Activated T-helper 1 cell treated with anti-CD3 and anti-CD28 coated beads, Interleukin-12 subunit alpha, Interleukin-12 subunit beta, Interleukin-2, Interleukin-4 antibody, amounts not matched to agents 30 ng/mL and 10 ng/mL and 1 ng/mL, durations not matched to agents 14 hours and 24 hours and 36 hours (primary cell): ENCODE measurements at places on chromosomes 6 and 20. TPM values are rescaled to one million over a fixed set of nuclear protein-coding genes. Genes with fewer than 3 reads are reported as not detected.
A peak's percentile ranks its signal among the peaks of the same experiment; 100 is the strongest.

SLC22A23 gene
- 0.05 and 0.39 TPM in 2 replicates for total RNA-seq

DNA sequence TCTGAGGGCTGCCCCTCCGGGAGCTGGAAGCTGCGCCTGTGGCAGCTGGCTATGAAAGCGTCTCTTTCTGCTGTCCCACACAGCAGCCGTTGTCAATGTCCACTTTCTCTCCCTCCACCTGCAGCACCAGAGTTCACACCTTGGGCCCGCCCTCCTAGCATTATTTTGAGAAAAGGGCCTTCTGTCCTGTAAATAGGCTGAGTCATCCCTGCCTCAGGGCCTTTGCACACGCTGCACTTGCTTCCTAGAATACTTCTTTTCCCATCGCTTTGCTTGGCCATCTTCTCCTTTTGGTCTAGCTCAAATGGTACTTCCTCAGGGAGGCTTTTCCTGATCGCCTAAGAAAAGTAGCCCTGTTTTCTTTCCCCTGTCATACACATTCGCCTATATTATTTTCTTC is 69.3 kb upstream of the ZNFX1 start:
- no peak for DNase-seq

DNA sequence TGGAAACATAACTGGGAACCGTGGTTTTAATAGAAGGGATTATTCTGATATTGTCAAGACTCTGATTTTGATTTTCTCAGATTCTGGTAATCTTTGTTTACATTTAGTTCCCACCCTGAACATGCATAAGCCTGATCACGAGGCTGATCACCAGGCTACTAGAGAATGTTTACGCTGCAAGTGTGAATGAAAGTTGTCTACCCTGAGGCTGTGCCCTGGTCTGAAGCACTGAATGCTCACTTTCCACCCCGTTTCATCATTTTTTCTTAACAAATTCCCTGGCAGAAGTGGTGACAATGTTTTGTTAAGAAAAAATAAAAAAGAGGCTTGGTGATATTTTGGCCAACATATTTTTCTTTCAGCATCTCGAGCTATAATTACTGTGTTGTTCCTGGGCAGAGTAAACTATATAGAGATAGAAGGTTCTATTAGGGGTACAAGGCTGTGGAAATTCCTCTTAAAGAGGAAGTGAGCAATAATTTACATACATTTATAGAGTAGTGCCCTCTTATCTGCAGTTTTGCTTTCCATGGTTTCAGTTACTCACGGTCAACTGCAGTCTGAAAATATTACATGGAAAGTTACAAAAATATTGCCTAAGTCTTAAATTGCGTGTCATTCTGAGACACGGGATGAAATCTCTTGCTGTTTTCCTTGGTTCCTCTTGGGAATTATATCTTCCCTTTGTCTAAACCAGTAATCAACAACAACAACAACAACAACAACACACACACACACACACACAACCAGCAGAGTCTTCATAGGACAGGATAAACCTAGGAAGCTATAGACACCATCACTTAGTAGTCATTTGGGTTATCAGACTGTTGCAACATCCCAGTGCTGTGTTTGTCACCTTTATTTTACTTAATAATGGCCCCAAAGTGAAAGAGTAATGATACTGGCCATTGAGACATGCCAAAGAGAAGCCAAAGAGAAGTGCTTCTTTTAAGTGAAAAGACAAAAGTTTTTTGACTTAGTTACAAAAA is 566.6 kb upstream of the CITED2 start:
- DNase-seq = no peak

EPPIN gene
- not detected in 2 replicates for total RNA-seq

CPNE5 gene
- total RNA-seq = 0.54 and 0.61 TPM in 2 replicates

GRCh38 chr6:139744891-139745290 is 370.4 kb upstream of the CITED2 start:
- no peak for DNase-seq

DNA sequence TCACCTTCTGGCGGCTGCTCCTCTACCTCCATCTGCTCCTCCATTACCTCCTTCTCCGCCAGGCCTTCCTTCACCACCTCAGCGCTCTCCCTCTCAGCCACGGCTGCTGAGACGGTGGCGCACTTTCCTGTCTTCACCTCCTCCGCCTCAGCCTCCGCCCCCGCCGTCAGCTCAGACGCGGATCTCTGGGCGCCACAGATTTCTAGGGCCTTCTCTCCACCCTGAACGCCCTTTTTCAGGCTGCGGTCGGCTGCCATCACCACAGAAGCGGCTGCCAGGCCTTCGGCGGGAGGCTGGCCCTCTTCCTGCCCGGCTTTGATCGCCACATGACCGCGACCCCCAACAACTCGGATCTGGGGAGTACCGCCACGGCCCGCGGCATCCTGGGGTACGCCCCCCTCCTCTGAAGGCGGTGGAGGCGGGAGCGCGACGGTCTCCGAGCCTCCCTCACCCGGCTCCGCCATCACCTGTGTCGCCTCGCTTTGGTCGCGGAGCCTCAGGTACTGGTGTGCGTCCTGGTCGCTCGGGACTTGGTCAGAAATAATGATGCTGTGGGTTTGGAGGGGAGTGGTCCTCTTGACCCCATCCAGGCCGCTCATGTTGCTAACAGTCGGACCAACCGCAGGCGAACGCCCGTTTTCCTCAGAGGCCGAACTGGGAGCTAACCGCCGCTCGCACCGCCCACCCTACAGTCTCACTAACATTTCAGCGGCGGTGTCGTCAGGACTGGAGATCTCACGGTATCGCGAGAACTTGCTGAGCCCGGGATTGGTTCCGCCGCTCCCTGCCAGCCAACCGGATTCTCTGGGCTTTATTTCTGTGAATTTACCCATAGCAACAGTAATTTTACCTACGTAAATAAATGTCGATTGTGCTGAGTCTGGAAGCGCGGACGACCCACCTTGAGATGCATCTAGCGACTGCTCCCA is at the start of gene TSPYL1:
TSPYL1 (minus strand) TSS at position 699 of the 929 bp plus-strand sequence; CDS start at position 599, 100 bp downstream.
- peak; percentile 91 for DNase-seq

RAET1E gene
- total RNA-seq = not detected in 2 replicates

GRCh38 chr6:70763754-70764510 is 96.2 kb downstream of the SMAP1 start:
- DNase-seq = no peak

DNA sequence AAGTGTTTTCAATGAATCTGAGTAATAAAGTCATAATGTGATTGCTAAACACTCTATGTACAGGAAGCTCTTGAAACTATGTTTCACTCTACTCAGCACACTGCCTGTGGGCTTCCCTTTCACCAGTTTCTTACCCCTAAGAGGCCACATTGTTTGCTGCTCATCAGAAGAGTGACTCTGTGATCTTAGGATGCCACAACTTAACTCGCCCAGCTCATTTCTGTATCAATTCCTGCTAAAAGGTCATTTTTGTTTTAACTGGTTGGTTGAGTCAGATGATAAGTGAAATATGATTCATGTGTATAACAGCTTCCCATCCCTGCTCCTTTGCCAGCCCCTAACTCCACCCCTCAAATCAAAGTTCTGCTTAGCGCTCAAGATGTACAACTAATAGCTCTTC is 9.8 kb upstream of the NDUFAF4 start:
- DNase-seq = no peak

CFB gene
- 0.21 TPM in 1 of 2 replicates, not detected in the other for total RNA-seq

MEI4 gene
- not detected in 2 replicates for total RNA-seq

DNA sequence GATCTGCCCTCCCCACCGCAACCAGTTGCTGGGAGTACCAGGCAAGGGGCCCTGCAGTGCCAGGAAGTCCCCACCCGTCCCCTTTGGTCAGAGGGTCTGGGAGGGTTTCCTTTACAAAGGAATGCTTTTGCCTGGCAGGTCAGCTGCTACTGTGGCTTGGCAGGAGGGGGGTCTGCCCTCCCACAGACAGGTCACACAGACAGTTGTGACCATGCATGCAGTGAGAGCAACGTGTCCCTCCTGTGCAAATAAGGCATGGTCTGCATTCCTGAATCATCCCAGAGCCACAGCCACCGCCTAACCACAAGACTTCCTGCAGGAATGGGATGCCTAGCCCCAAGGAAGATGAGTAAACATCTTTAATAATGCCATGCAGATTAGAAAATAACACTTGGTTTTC is 439 bp upstream of the F13A1 start:
- DNase-seq = no peak

DNA sequence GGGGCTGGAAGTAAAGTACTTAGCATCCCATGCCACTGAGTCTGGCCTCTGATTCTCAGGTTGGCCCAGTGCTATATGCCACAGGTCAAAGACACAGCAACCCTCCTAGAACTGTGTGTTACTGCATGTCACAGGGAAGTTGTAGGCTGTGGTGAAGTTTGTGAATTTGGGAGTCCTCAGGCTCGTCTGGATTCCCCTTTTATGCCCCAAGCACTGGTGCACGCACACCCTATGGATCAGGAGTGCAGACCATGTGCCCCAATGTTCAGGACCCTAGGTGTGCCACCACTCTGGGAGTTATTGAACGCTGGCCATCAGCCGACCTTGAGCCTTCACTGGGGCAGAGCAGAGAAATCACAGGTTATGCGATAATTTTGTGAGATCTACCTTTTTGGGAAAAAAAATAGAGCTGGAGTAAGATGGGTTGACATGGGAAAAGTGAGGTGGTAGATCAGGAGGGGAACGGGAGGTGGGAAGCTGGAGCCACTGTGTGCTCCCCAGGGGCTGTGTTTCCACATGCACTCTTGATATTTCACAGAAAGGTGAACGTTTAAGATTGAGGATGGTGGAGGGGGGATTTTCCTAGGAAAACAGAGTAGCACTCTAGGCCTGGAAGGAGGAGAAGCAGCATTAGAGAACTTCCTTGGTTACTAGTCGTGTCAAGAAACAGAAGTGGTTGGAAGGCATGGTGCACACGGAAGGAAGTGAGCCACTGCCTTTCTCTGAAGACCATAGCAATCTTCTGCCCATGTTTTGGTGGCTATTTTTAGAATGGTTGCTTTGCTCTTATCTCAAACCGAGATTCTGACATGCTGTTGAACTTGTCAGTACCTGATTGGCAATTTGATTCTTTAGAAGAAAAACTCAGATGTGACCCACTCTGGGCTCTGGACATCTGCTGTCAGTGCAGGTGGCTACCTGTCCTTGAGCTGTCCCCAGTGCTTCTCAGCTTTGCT is 44.1 kb downstream of the DUSP22 start:
- DNase-seq = no peak

GRCh38 chr6:57173886-57174510 is 1.9 kb downstream of the BAG2 start:
- no peak for DNase-seq

BTN2A1 gene
- total RNA-seq = 19.9 TPM in 2 replicates

GRCh38 chr20:17281478-17281877 is 54.6 kb downstream of the PCSK2 start:
- no peak for DNase-seq

RBCK1 gene
- 130 and 132 TPM in 2 replicates for total RNA-seq

DNA sequence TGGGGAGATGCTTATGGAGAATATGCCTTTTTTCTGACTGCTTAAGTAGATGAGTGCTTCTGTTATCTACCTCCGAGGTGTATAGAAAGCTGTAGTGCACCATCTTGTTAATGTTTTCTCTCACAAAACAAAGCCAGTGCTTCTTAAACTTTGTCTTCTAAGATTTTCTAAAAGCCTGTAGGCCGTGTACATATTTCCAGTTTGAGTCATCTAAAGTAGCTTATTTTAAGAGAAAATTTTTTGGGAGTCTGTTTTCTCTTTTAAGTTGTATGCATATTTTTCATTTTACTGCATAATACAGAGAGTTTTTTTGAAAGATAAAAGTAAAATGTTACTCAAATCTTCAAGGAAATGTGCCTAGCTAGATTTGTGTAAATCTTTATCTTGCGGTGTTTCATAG is 151.7 kb downstream of the GRIK2 start:
- DNase-seq = no peak

GRCh38 chr20:49835031-49835430 is 22.4 kb downstream of the SLC9A8 start:
- DNase-seq = no peak

NKX2-2 gene
- total RNA-seq = not detected in 2 replicates

GRCh38 chr20:63567386-63568169 is 6.5 kb downstream of the HELZ2 start:
- peak; percentile 59 for DNase-seq

GRCh38 chr6:166567813-166568212 is 18.7 kb downstream of the RAMACL start:
- DNase-seq = no peak

PACRG gene
- total RNA-seq = 0.36 TPM in 1 of 2 replicates, not detected in the other

- DNase-seq = no peak
Observed at GRCh38 chr6:56246881-56247653, at the start of gene COL21A1. TSS of gene COL21A1 (minus strand) at chr6:56247580. CDS start at chr6:56182618, 64,962 bp downstream.

- no peak for DNase-seq
Observed at GRCh38 chr6:135269481-135269891, 88.4 kb downstream of the MYB start.

- no peak for DNase-seq
Observed at GRCh38 chr6:31836047-31836473, 8.5 kb downstream of the HSPA1B start.

ACSS1 gene
- 11.7 and 12.7 TPM in 2 replicates for total RNA-seq

- no peak for DNase-seq
Observed at GRCh38 chr6:80196906-80197305, 90.4 kb downstream of the BCKDHB start.

DNA sequence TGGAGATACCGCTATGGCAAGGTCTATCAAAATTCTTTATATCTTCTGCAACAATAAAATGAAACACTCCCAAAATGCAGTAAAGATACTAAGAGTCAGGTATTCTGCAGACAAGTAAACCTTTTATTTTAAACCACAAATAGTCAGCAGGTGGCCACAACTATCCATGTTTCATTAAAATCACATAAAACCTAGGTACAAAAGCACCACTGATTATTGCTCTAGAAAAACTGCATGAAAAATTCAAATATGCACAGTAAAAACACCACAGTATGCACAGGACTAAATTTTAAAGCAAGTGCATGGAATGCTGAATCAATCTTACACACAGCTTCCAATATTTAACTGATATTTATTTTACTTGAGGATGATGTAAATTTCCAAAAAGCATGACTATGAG is 33.3 kb downstream of the HMGN3 start:
- DNase-seq = no peak

DNA sequence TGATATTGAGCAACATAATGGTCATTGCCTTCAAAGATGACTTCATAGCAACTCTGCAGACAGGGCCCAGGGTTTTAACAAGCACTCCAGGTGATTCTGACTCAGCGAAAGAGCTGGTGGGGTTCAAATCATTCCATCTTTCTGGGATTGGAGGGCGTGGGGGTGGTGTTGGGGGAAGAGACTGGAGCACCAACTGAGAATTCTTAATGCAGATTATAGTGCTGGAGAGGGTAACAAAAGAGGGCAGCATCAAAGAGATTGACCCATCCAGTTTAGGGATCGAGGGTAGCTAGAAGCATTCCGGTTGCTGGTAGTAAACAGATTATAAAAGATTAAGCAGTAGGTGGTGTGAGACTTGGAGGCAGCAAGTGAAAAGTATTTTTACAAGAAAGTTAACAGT is 15.9 kb downstream of the PFDN4 start:
- no peak for DNase-seq

MYB gene
- total RNA-seq = 57.3 and 60.4 TPM in 2 replicates

FBXO30 gene
- total RNA-seq = 8.8 TPM in 2 replicates

- no peak for DNase-seq
Observed at GRCh38 chr20:58691773-58692578, 624 bp upstream of the NPEPL1 start.
